Stimulated activated CD4-positive, alpha-beta T cell treated with anti-CD3 and anti-CD28 coated beads, Interleukin-4, amount 100 ng/mL, for 4 hours (primary cell): ENCODE measurements at places on chromosomes 12 and 14.

DNA sequence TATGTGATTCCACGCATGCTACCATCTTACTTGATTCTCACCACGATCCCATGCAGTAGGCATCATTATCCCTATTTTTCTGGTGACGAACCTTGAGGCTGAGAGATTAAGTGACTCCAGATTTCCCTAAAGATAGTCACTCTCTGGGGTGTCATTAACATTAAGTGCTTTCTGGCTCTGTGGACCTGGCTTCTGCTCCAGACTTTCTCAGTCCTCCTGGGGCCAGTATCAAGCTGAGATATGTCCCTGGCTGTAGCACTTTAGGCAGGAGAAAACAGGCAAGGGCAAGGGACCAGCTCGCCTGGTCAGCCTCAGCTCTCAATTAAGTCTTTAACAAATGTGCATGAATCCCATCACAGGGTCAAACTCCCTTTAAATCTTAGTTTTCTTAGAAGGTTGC is 38.3 kb upstream of the PRB2 start:
- DNase-seq, result no peak

DNA sequence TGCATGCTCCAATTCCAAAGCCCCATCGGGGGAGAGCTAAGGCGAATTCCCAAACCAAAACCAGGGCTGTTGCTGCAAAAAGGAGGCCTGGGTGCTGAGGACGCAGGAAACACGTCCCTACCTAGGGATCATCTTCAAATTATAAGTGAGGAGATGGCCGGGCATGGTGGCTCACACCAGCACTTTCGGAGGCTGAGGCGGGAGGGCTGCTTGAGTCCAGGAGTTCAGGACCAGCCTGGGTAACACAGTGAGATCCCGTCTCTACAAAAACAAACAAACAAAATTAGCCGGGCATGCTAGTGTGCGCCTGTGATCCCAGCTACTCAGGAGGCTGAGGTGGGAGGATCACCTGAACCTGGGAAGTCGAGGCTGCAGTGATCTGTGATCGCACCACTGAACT is 143.2 kb downstream of the CALM1 start:
- no peak for DNase-seq

DNA sequence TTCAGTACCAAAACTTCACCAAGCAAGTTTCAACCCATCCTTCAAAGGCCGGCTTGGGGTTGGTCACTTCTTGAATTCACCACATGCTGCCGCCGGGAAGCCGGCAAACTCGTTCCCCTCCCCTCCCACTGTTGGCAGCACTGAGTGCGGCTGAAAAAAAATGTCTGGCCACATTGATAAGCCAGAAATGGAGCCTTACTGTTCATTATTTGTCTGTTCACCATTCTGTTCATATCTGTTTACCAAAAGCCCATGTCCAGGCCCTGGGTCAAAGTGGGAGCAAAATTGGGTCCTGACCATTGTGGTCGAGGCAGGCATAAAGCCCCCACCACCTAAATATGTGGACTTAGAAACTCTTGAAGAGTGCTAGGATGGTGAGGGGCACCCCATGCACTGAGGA is 7.3 kb upstream of the HSP90AA1 start:
- no peak for DNase-seq

- DNase-seq, result no peak
Observed at GRCh38 chr12:20560935-20561334, 134.2 kb upstream of the SLCO1C1 start.

DNA sequence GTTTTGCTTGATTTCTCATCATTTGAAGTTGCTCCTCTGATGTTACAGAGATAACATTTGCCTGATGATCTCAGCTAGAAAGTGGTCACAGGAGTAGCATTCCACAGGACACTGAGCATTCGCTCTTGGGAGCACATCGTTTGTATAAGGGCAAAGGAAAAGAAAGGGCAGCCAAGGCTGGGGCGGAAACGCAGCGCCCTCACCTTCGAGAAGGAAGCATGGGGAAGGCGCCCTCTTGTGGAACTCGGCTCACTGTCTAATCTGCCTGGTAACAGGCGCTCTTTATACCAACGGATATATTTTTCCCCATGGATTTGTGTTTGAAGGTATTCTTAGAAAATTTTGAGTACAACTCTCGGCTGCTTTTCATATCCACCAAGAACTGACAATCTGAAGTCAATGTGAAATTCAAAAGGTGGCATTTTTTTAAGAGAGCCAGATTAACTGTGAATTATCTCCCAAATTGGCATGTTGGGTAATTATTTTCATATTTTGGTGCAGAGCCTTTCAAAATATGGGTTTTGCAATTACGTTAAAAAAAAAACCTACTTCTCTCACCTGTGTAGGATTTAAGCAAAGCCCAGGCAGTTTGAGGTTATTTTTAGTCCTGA is 172.7 kb downstream of the CAND1 start:
- peak; percentile 59 for DNase-seq

DNA sequence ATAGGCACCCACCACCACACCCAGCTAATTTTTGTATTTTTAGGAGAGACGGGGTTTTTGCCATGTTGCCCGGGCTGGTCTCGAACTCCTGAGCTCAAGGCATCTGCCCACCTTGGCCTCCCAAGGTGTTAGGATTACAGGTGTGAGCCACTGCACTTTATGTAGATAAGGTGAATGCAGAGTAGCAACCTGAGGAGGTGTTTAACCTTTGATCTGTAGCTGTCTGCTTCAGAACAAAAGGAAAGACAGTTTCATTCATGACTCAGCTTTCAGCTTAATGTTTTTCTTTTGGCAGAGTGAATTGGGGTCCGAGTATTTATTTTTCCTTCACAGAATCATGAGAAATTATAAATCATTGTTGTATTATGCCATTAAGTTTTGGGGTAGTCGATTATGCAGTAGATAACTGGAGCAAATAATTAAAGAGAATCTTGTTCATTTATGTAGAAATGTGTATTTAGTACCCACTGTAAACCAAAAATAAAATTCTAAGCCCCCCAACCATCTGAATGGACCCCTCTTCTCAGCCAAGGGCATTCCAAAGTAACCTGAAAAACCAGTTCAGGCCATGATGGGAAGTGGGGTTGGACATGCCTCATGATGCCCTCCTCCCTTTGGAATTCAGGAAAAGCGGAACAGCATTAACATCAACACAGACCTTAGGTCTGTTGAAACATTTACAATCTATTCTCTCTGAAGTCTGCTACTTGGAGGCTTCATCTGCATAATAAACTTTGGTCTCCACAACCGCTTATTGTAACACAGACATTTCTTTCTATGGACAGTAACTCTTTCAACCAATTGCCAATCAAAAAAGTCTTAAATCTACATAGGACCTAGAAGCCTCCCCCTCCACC is 10.7 kb upstream of the STX2 start:
- no peak for DNase-seq

GRCh38 chr14:88688386-88688785 is 104.4 kb downstream of the EML5 start:
- no peak for DNase-seq
